Common myeloid progenitor, CD34-positive (primary cell): ENCODE measurements at places on chromosomes 4 and X.
A peak's percentile ranks its signal among the peaks of the same experiment; 100 is the strongest.

- DNase-seq = peak; percentile 38
Observed at GRCh38 chrX:130028196-130028595, 45.8 kb downstream of the BCORL1 start.

GRCh38 chr4:1716065-1716945 lies 4.2 kb upstream of the SLBP start:
- no peak for DNase-seq

- DNase-seq = no peak
Observed at GRCh38 chrX:132624466-132624865, 135.6 kb upstream of the MBNL3 start.

- no peak for DNase-seq
Observed at GRCh38 chrX:134174859-134175258, 62.1 kb upstream of the CCDC160 start.

DNA sequence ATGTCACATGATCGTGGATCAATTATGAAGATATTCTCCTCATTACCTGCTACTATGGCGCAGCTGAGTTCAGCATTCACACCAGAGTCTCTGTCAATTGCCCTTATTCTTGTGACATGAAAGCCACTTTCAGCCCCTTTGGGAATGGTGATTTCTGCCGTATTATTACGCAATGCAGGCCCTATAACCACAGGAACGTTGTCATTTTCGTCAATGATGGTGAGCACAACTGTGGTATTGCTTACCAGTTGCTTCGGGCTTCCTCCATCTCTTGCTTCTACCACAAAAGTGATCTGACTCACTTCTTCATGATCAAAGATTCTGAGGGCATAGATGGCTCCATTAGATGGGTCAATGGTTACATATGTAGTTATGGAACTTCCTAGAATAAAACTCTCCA lies 2.1 kb downstream of the PCDH18 start:
- no peak for DNase-seq

GRCh38 chrX:85303544-85303943 lies 59.8 kb downstream of the ZNF711 start:
- DNase-seq = no peak

DNA sequence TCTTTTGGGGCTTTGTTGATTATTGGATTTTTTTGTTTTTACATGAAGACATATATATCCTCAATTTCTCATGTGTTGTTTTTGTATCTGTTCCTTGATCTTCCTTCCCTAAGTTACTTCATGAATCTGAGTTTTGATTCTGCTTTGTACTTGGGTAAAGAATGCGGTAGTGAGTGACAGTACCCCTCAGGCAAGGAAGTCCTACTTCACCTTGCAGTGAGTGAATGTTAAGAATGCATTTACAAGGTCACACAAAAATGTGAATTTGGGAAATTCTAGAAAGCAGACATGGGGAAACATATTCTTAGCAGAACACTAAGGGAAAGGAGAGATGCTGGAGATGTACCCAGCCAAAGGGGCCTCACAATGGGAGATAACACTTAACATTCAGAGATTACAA lies 373.1 kb upstream of the LCORL start:
- DNase-seq = no peak

GRCh38 chr4:87844452-87844851 lies 11.7 kb downstream of the MEPE start:
- DNase-seq = no peak

DNA sequence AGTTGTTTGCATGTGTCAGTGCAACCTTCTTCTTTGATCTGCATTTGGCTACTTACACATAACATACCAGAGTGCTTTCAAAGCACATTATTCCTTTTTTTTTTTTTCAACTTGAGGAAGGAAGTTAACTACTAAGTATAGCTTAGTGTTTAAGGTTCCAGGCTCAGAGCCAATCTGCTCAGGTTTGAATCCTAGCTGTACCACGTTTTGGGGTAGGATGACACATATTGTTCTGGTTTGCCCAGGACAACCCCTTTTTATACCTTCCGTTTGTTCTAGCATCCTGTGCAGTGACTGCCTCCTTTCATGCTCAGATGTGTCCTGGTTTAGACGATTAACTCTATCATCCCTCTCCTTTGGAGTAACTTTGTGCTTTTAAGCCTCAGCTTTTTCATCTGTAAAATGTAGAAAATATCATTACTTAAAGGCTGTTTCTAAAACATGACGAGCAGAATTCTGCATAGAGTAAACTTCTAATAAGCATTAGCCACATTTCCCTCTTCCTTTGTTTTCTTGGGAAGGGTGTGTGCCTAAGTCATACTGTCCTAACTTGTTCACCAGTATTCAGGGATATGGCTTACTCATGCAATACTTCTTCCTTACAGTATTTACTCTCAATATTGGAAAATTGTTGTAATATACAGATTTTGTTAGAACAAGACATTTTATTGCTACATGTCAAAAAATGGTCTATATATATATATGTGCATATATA lies 281.3 kb downstream of the C4orf33 start:
- no peak for DNase-seq

GRCh38 chr4:107692202-107692601 lies 27.8 kb downstream of the PAPSS1 start:
- DNase-seq = no peak

GRCh38 chrX:132426695-132427281 lies 62.0 kb downstream of the MBNL3 start:
- no peak for DNase-seq

DNA sequence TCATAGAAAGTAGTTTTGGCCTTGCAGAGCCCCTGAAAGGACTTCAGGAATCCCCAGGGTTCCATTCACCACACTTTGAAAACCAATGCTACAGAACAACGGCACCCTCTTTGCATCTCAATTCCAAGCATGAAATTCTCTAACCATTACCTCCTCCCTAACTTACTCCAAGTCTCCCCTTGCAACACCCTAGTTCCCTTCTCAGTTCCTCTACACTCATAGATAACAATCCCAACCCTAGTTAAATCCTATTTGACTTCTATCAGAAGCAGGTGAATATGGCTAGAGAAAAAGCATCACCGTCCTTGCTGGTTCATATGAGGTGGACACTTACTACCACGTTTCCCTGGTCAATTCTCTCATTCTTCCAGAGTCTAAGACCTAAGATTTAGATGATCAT lies 2.4 kb downstream of the RCHY1 start:
- no peak for DNase-seq

- no peak for DNase-seq
Observed at GRCh38 chrX:74246524-74246923, 57.5 kb upstream of the ZCCHC13 start.
